ENCODE measurements at places on chromosomes 1 and 21.

- DNase-seq: no peak
Observed at GRCh38 chr1:245875581-245876261, 631.4 kb downstream of the SMYD3 start.

GRCh38 chr1:185404291-185404690, 87.2 kb upstream of the IVNS1ABP start:
- no peak for DNase-seq

GRCh38 chr1:44090429-44091252, 28.0 kb upstream of the KLF17 start:
- no peak for DNase-seq

DNA sequence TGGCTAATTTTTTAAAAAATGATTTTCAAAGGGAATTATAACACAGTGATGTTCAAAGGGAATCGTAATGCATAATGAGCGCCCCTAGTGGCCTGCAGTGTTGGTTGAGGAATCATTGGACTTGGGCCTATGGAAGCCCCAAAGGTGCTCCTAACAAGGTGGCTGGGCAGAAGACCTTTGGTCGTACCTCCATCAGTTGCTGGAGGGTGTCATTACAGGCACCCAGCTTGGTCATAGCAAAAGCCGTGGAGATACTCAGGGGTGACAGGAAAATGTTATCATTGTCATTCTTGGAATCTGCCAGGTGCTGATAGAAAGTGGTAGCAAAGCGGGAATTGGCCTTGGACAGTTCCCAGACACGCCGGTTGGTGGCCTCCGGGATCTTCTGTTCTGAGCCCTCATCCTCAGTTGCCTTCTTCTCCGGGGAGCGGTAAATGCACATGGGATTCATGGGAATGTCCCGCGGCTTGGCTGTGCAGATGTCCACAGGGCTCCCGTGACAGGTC, 2.7 kb downstream of the SERPINC1 start:
- no peak for DNase-seq

DNA sequence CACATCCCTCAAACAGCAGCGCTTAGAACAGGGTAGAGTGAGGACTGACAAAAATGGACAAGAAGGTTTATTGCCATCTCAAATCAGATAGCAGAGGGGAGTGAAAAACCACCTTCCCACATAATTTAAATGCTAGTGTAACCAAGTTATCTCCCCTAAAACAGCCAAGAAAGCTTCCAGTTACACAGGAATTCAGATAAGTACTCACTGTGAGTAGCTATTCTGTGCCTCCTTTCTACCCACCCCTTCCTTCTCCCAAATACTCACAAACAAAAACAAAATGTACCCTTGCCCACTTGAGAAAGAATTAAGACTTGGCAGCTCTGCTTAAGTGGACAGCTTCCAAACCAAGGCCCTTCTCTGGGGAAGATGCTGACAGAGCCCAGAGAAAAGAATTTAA, 9.1 kb downstream of the OTUD7B start:
- no peak for DNase-seq

DNA sequence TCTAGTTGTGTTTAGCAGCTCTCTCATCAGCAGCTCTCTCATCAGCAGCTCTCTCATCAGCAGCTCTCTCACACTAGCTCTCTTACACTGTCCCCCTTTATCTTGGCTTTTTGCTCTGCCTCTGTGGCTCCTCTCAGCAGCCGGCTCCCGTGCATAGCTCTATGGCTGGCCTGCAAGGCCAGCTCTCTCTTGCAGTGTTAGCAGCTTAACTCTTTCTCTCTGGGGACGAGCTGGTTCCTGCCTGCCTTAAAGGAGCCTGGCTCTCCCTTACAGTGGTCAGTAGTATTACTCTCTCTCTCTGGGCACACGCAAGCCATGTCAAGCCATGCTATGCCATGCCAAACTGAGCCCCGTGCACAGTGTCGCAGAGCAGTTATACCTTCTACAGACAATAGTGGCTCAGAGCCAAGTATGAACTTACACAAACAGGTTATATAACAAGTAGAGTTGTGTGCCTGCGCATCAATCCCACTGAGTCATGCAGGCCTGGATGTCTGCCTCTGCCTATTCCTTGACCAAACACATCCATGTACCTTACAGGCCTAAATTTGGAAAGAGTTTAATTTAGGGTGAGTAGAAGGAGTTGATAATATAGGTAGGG, 295.9 kb downstream of the TPR start:
- no peak for DNase-seq

DNA sequence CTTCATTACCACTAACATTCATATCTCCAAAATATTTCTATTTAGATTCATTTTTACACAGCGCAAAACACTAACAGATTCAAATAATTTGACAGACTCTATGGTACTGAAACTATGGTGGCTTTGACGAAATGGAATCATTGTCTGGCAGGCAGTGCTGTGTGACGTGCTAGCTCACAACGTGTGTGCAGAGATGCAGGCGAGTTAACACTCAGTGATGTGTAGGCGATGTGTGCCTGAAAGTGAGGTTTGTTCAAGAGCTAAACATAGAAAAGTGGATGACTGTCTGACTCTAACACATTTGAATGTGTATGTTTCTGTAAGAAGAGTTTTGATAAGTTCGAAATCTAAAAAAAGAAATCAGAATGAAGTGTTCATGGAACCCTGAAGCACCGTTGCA, 97.7 kb downstream of the RYR2 start:
- no peak for DNase-seq

GRCh38 chr1:227342075-227342829, 24.0 kb upstream of the CDC42BPA start:
- no peak for DNase-seq

GRCh38 chr1:247113733-247114271, 9.6 kb upstream of the ZNF669 start:
- DNase-seq: no peak

- DNase-seq: no peak
Observed at GRCh38 chr1:232226197-232226712, 403.7 kb downstream of the SIPA1L2 start.

GRCh38 chr1:186297439-186298045, 77.5 kb downstream of the TPR start:
- no peak for DNase-seq

DNA sequence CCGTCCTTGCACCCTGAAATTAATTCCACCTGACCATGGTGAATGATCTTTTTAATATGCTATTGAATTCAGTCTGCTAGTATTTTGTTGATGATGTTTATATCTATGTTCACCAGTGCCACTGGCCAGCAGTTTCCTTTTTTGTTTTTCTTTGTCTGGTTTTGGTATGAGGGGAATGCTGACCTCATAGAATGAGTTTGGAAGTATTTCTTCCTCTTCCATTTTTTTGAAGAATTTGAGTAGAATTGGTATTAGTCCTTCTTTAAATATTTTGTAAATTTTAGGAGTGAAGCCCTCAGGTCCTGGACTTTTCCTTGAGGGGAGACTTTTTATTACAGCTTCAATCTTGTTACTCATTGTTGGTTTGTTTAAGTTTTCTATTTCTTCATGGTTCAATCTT, 231.6 kb downstream of the MRPL39 start:
- no peak for DNase-seq

DNA sequence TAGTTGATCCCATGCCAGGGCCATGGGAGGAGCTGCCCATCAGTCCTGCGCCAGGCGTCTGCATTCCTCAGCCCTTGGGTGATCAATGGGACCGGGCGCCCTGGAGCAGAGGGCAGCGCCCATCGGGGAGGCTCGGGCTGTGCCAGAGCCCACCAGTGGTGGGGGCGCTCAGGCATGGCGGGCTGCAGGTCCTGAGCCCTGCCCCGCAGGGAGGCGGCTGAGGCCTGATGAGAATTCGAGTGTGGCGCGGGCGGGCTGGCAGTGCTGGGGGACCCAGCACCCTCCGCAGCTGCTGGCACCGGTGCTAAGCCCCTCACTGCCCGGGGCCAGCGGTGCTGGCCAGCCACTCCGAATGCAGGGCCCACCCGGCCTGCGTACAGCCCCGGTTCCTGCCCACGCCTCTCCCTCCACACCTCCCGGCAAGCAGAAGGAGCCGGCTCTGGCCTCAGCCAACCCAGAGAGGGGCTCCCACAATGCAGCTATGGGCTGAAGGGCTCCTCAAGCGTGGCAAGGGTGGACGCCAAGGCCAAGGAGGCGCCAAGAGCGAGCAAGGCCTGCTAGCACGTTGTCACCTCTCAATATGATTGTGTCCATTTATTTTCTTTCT, 238.1 kb upstream of the OLFM3 start:
- DNase-seq: no peak

- DNase-seq: no peak
Observed at GRCh38 chr1:12458571-12458970, 159.4 kb downstream of the DHRS3 start.

GRCh38 chr1:203338335-203339036, 12.4 kb downstream of the FMOD start:
- no peak for DNase-seq

- no peak for DNase-seq
Observed at GRCh38 chr1:85174503-85174902, 26.3 kb downstream of the SYDE2 start.

GRCh38 chr1:12336413-12336812, 106.6 kb downstream of the VPS13D start:
- no peak for DNase-seq

DNA sequence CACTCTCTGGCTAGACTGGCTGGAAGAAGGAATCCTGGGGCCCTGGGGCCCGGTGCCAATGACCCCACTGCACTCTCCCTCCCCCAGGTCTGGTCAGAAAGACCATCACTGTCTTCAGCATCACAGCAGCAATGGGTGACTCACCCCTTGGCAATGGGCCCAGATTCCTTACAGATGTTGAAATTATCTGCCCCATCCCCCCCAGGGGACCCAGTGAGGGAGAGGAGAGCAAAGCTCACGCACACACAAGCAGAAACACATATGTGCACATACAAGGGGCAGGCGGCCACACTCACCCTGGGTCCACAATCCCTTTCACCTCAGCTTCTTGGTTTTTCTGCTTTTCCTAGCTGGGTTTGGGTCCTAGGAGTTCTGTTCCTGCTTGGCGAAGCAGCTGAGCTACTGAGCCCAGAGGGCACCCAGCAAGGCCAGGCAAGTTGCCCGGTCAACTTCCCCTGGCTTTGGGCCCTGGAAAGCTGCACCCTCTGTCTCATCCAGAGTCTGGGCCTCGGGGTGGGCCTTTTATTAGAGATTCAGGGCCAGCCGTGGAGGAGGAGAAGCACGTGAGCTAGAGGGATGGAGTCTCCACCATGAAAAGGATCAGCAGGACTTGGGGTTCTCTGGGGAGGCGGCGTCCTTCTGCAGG, 2.6 kb downstream of the COL16A1 start:
- DNase-seq: peak; percentile 18

DNA sequence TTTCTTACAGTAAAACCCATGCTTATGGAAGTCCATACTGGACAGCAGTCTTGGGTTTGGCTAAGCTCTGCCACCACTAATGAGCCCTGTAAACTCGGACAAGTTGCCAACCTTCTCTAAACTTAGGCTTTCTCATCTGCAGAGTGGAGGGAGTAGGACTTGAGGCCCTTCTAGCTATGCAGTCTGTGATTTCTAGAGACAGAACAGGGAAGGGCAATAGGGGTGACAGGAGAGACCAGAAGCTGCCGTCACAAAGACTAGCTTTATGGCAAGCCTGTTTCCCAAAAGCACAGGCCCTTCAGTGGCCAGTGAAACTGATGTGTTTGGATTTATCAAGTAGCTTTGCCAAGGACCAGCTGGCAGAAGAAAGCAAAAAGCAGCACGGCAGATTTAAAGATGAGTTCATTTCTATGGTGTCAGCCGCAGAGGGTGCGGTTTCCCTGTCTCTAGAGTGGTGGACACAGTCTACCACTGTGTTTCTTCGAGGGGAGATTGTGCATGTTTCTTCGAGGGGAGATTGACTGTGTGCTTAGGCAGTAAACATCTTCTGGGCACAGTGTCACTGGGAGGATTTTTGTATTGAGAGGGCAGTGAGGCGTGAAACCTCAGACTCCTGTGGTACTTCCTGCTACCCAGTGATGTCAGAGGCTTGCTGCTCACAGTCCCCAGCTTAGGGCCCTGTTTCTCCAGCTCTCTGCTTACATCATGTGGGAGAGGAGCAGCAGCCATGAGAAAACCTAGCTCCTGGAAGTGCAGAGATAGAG, 119.0 kb downstream of the ROR1 start:
- no peak for DNase-seq

GRCh38 chr1:58718435-58718834, 18.6 kb upstream of the MYSM1 start:
- DNase-seq: no peak

DNA sequence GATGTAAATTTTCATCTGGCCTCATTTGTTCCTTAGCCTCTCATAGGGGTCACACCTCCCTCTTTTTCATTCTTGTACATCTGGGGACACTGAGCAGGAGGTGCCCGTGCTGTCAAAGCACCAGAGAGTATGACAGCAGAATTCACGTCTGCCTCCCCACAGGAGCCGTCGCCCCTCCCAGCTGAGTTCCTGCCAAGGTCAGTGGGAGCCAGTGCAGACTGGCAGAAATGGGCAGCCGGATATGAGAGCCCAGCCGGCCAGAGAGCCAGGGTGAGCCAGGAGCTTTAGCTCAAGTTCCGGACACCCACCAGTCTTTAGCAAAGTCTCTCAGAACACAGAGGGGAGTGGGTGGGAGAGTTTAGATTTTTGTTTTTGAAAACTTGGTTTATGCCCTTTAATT, 21.9 kb downstream of the GPR137B start:
- DNase-seq: no peak

GRCh38 chr1:22556391-22557104, 6.7 kb upstream of the EPHA8 start:
- no peak for DNase-seq

- no peak for DNase-seq
Observed at GRCh38 chr21:39703578-39703977, 41.4 kb upstream of the IGSF5 start.

- DNase-seq: no peak
Observed at GRCh38 chr21:30126576-30126975, 40.0 kb downstream of the CLDN17 start.

DNA sequence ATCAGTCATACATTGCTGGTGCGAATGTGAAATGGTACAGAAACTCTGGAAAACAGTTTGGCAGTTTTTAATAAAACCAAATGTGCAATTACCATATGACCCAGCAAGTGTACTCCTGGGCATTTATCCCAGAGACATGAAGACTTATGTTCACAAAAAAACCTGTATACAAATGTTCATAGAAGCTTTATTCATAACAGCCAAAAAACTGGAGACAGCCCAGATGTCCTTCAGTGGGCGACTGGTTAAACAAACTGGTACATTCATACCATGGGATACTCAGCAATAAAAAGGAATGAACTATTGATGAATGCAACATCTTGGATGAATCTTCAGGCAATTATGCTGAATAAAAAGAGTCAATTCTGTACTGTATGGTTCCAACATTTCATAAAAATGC, 97.8 kb downstream of the DTL start:
- peak; percentile 97 for DNase-seq

GRCh38 chr1:4175566-4176405, 275.7 kb upstream of the C1orf174 start:
- no peak for DNase-seq

DNA sequence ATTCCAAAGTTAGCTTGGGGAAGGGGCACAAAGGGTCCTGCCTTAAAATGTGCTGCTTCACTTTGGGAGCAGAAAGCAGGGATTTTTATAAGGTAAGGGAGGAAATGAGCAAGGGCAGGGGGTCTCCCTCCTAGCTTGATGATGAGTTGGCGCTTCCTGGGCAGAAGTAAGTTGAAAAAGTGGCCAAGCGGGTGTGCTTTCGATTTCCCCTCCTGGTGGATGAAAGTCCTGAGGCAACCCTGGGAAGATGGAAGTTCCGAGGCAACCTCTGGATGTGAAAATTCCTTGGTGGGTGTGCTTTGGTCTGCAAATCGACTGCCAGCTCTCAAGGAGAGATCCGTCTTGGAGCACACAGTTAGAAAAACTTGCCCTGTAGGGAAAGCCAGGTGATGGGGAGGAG, 41.7 kb upstream of the CD2 start:
- no peak for DNase-seq

- no peak for DNase-seq
Observed at GRCh38 chr1:11466416-11466815, 12.5 kb upstream of the DISP3 start.

GRCh38 chr1:176567190-176567794, 104.3 kb downstream of the PAPPA2 start:
- peak; percentile 91 for DNase-seq

All from LNCaP clone FGC (cell line).